ENCODE measurements at places on chromosomes 12 and 14. TPM values are rescaled to one million over a fixed set of nuclear protein-coding genes. Genes with fewer than 3 reads are reported as not detected.

The MRPL42 gene
- total RNA-seq, result 86.7 TPM

The CHMP4A gene
- 25.6 TPM for total RNA-seq

The EPS8 gene
- 34.3 TPM for total RNA-seq

The PSEN1 gene
- 45.7 TPM for total RNA-seq

The TAS2R20 gene
- 3.9 TPM for total RNA-seq

The KSR2 gene
- 1.3 TPM for total RNA-seq

The GPR84 gene
- total RNA-seq, result 0.38 TPM

The CMTM5 gene
- not detected for total RNA-seq

The SERPINA9 gene
- total RNA-seq, result not detected

The IL26 gene
- total RNA-seq, result not detected

The LRRC10 gene
- total RNA-seq, result not detected

The CD69 gene
- 1.8 TPM for total RNA-seq

The DACT1 gene
- 1.1 TPM for total RNA-seq

The RPL10L gene
- total RNA-seq, result not detected

The MAX gene
- total RNA-seq, result 60.5 TPM

The SIX6 gene
- not detected for total RNA-seq

The HOXC6 gene
- total RNA-seq, result not detected

The POLR3B gene
- total RNA-seq, result 10.3 TPM

The TEDC1 gene
- 11.1 TPM for total RNA-seq

The VASH1 gene
- 72.5 TPM for total RNA-seq

The GDF11 gene
- total RNA-seq, result 6.8 TPM

The PDE6H gene
- total RNA-seq, result not detected

The ZDHHC22 gene
- not detected for total RNA-seq

The DAO gene
- not detected for total RNA-seq

The OR6C2 gene
- not detected for total RNA-seq

The TCL1B gene
- not detected for total RNA-seq

The RASSF9 gene
- total RNA-seq, result 4.3 TPM

The TEX52 gene
- not detected for total RNA-seq

The ALX1 gene
- 0.67 TPM for total RNA-seq

The FAR2 gene
- total RNA-seq, result 66.6 TPM

The KIF5A gene
- not detected for total RNA-seq

The CBLN3 gene
- 1.2 TPM for total RNA-seq

The DGLUCY gene
- 104 TPM for total RNA-seq

The IQSEC3 gene
- total RNA-seq, result not detected

The TRMT61A gene
- total RNA-seq, result 8.0 TPM

The ADCY4 gene
- total RNA-seq, result 55.1 TPM

The ERBB3 gene
- 0.48 TPM for total RNA-seq

The KRT83 gene
- not detected for total RNA-seq

The ASPG gene
- total RNA-seq, result not detected

The RTN1 gene
- 0.10 TPM for total RNA-seq

The FGD4 gene
- 68.5 TPM for total RNA-seq

The TAS2R30 gene
- total RNA-seq, result 5.6 TPM

The TMEM229B gene
- under 0.01 TPM for total RNA-seq

The YAF2 gene
- 13.7 TPM for total RNA-seq

The TC2N gene
- not detected for total RNA-seq

The GSG1 gene
- total RNA-seq, result not detected

The GLIPR1L1 gene
- not detected for total RNA-seq

The KRT72 gene
- not detected for total RNA-seq

The LBHD2 gene
- total RNA-seq, result not detected

The AKAP3 gene
- 0.65 TPM for total RNA-seq

The PCED1B gene
- 0.38 TPM for total RNA-seq

The SLCO1A2 gene
- total RNA-seq, result not detected

All from vein endothelial cell (primary cell).